Ovary (tissue), 10 donors: ENCODE measurements at places on chromosomes 3 and 15. TPM values are rescaled to one million over a fixed set of nuclear protein-coding genes. Genes with fewer than 3 reads are reported as not detected.

GRCh38 chr15:96560246-96560895 lies 229.9 kb downstream of the NR2F2 start:
- no peak for DNase-seq
- no peaks in the 10 kb centered on the region for H3K27me3 ChIP-seq
- no peak overlapping the region for H3K27ac ChIP-seq
- H3K4me3 ChIP-seq: no peak overlapping the region
- H3K4me1 ChIP-seq: no peaks in the 10 kb centered on the region

BMF gene
- total RNA-seq: 17.2 TPM

- H3K4me1 ChIP-seq: peaks cover 20% of the 10 kb centered on the region
- H3K36me3 ChIP-seq: no peaks in the 10 kb centered on the region
- H3K27ac ChIP-seq: no peak overlapping the region
- no peak for DNase-seq
These were observed 36.7 kb upstream of the LIMD1 start for GRCh38 chr3:45557886-45558285.

DNA sequence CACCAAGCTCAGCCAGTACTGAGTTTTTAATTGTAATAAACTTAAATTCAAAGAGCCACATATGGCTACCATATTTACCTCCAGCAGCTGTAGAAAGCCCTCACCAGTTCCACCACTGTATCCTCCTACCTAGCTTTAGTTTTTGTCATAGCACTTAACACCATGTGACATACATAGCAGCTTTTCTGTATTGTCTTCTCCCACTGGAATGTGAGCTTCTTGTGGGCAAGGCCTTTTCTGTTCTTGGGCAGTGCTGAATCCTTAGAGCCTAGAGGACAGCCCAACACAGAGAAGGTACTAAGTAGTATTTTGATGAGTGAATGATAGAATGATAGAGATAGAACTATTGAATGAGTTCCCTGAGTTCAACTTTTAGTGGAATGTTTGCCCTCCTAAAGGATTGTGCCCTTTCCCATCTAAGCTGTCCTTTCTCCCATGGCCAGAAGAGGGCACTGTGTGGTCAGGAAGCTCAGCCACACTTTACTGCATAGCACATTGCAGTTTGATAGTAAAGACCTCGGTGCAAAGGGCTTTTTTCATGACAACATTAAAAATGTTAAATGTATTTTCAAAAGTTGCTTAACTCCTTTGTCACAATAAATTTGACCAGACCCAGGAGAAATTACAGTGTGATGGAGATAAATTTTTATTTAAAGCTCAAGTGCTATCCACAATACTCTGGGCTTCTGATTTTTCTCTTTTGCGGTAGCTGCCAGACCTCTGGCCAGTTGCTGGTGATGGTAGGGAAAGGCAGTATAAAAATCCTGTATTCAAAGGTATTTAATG lies 115.8 kb downstream of the GHSR start:
- peak; percentile 49 for DNase-seq
- H3K27me3 ChIP-seq: no peaks in the 10 kb centered on the region
- no peak overlapping the region for H3K4me3 ChIP-seq
- H3K4me1 ChIP-seq: peaks cover 3% of the 10 kb centered on the region
- no peaks in the 10 kb centered on the region for H3K36me3 ChIP-seq

DNA sequence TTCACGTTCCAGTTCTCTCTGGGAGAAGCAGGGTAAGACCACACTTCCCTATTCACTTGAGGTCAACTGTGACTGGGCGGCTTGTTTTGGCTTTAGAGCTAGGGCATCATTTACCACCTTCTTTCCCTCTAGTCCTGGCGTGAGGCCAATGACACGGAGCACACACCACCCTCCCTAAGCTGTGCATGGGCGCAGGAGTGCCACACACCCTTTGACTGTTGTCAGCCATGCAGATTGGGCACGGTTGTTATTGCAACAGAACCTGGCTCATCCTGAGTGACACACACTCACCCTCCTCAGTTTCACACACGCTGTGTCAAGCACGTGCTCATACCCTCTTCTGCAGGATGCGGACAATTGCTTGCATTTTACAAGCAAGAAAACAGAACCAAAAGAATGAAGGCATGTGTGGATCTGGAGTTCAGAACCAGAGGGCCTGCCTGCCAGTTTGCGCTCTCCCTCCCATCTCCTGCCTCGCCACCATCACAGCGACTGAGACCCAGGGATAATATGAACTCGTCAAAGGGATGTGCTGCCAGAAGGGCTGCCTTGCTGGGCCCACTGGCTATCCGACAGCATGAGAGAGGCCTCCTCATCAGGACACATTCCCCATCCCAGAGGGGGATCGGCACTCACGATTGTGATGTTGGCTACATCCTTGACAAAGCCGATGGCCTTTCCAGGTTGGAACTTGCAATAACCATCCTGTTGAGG lies 17.6 kb downstream of the CTSH start:
- no peaks in the 10 kb centered on the region for H3K36me3 ChIP-seq
- no peak overlapping the region for H3K4me3 ChIP-seq
- DNase-seq: no peak
- H3K4me1 ChIP-seq: no peaks in the 10 kb centered on the region
- H3K27ac ChIP-seq: no peak overlapping the region

PLA2G4D gene
- total RNA-seq: not detected

TRPM1 gene
- not detected for total RNA-seq

GRCh38 chr3:64009528-64009927 lies 13.8 kb downstream of the PSMD6 start:
- H3K27me3 ChIP-seq: no peaks in the 10 kb centered on the region
- DNase-seq: no peak
- H3K4me1 ChIP-seq: peaks cover 1% of the 10 kb centered on the region
- H3K27ac ChIP-seq: no peak overlapping the region

CPN2 gene
- not detected for total RNA-seq

DNA sequence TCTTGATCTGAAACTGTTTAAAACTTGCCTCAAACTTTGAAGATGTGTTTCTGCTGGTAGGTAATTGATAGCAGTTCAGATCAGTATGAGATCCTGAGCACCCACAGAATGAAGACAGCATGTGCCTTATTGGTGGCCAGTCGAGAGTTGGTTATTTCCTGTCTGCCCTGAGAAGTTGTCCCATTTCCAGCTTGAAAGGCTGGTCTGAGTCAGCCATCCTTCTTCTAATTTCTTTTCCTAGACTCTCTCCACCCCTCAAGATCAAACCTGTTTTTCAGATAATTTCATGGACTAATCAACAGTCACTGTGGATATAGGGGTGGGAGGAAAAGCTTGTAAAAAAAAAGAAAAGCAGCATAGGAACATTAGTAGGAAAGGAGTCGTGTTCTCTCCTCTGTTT lies 464.4 kb downstream of the FOXP1 start:
- H3K27me3 ChIP-seq: no peaks in the 10 kb centered on the region
- H3K36me3 ChIP-seq: no peaks in the 10 kb centered on the region
- no peak overlapping the region for H3K27ac ChIP-seq
- no peak overlapping the region for H3K4me3 ChIP-seq

- H3K36me3 ChIP-seq: no peaks in the 10 kb centered on the region
- no peak overlapping the region for H3K27ac ChIP-seq
- no peak overlapping the region for H3K4me3 ChIP-seq
- DNase-seq: no peak
- H3K27me3 ChIP-seq: no peaks in the 10 kb centered on the region
These were observed 293.3 kb upstream of the CNTN4 start for GRCh38 chr3:1805331-1805730.

ARID3B gene
- total RNA-seq: 2.0 TPM
